Naive thymus-derived CD4-positive, alpha-beta T cell (primary cell): ENCODE measurements at places on chromosomes 12 and 14.
A peak's percentile ranks its signal among the peaks of the same experiment; 100 is the strongest.

DNA sequence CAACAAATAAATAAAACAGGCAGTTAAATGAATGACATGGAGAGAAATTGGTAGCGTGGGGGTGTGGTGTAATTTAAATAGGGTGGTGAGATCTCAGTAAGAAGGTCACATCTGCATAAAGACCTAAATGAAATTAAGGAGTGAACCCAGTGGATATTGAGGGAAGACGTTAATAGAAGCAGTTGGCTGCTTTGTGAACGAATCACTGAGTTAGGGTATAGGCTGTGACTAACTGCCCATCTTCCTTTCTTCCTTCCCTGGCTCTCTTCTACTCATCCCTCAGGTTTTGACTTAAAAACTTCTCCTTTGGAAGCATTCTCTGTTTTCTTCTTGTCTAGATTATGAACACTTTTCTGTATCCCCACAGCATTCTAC is 64.7 kb downstream of the BTG1 start:
- no peak for DNase-seq

DNA sequence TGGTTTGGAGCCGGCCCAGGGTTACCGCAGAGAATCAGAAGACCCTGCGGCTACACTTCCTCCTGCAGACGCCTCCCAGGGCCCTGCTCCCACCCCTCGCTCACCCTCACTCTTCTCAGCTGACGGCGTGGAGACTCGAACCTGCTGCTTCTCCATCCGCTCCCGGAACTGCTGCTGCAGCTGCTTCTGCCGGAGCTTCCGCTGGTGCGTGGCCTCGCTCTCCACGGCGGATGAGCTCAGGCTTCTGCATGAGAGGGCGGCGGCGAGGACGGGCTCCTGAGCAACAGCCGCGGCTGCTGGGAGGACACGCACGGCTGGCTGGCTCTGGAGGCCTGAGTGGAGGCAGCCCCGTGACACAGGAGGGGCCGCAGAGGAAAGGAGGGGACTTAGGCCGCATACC is 33.3 kb downstream of the RAD52 start:
- DNase-seq = no peak

- DNase-seq = no peak
These were observed 62.9 kb upstream of the PDE3A start for GRCh38 chr12:20305470-20305869.

- DNase-seq = no peak
These were observed 1016.4 kb downstream of the NRXN3 start for GRCh38 chr14:79186523-79186922.

- no peak for DNase-seq
These were observed 388.6 kb downstream of the RAD51B start for GRCh38 chr14:68208218-68208617.

- peak; percentile 88 for DNase-seq
These were observed 41.5 kb downstream of the BCL11B start for GRCh38 chr14:99230208-99231151.

GRCh38 chr12:100031836-100032235 is 47.1 kb upstream of the ANKS1B start:
- DNase-seq = no peak

DNA sequence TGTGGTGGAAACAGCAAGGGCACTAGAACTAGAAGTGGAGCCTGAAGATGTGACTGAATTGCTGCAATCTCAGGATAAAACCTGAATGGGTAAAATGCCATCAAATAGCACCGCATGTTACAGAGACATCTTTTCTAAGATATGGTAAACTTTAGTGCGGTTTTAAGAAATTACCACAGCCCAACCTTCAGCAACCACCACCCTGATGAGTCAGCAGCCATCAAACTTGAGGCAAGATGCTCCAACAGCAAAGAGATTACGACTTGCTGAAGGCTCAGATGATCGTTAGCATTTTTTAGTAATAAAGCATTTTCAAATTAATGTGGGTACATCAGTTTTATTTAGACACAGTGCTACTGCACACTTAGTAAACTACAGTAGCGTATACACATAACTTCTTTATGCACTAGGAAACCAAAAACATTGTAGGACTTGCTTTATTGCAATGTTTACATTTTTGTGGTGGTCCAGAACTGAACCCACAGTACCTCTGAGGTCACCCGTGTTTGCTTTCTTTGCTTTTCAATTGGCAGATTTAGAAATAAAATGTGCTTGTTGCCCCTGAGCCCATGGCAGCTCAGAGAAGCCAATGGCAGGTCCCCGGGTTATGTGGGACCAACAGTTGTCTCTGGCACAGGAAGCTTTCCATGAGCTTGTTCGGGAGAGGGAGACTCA is 15.9 kb downstream of the GOLGA3 start:
- no peak for DNase-seq
